Fibroblast of skin of left biceps (primary cell): ENCODE measurements at places on chromosomes 5 and 9.

DNA sequence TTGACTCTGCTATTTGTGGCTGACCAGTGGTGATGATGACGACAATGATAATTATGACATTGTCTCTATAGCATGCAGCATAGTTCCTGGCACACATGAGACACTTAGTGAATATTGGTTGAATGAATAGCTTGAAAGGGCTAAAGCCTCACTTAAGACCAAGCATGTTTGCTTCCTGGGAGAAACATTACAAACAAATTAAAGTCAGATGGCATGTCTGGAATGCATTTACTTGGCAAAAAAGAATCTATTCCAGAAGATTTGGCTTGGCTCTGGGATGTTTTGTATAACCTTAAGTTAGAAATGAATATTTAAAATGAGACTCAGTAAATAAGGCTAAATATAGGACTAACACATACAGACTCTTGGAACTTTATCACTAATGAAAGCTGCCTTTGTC, 21.6 kb downstream of the GAS1 start:
- peak; percentile 84 for DNase-seq

- no peak for DNase-seq
These were observed 617.3 kb upstream of the ST8SIA4 start for GRCh38 chr5:101520417-101520816.

DNA sequence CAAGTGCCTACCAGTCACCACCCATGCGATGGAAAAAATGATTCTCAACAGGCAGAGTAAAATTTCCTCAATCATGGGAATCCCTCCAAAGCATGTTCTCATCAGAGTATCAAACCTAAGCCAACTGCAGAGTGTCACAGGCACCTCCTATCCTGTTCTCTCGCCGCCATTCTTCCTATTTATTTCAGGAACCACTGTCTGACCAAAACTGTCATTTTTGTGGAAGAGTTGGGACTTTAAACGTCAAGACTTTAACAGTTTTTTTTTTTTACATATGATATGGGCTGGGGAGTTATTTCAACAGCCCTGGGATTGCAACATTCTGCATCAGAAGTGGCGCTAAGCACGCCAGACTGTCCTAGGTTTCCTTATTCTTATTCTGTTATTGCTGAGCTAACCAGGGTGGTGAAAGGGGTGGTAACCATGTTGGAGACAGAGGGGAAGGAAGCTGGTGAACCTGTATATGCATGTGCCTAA, 29.5 kb downstream of the PFDN1 start:
- no peak for DNase-seq

GRCh38 chr9:120541921-120542320, 38.0 kb downstream of the CDK5RAP2 start:
- no peak for DNase-seq

GRCh38 chr5:123439709-123440108, 16.5 kb upstream of the CEP120 start:
- peak; percentile 67 for DNase-seq

DNA sequence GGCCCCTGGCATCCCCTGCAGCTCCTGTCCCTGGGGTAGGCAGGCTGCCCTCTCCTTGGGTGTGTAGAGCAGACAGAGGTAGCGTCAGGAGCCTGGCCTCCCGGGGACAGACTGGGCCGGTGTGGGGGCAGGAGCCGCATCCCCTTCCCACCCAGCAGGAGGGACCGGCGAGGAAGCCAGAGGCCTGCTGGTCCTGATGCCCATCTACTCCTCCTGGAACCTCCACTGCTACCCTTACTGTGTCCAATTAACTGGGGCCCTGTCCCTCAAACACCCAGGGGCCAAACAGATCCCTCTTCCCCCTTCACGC, 15.6 kb downstream of the RALGDS start:
- no peak for DNase-seq

DNA sequence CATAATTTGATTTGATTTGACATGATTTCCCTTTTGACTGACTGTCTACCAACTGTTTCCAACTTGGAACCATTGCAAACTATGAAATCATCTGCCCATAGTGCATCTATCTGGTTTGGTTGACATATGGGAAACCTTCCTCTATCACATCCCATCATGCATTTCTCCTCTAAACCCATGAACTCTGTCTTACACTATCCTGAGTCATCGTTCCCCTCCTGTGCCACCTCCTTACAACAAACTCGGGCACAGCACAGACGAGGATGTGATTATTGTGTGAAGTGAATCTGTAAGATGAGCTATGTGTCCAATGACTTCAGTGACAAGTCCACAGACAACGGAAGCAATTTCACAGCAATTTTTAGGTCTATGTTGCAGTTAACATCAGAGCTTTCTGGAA, 126.1 kb downstream of the NPR3 start:
- DNase-seq = no peak

GRCh38 chr5:83368835-83369234, 102.7 kb upstream of the VCAN start:
- no peak for DNase-seq

DNA sequence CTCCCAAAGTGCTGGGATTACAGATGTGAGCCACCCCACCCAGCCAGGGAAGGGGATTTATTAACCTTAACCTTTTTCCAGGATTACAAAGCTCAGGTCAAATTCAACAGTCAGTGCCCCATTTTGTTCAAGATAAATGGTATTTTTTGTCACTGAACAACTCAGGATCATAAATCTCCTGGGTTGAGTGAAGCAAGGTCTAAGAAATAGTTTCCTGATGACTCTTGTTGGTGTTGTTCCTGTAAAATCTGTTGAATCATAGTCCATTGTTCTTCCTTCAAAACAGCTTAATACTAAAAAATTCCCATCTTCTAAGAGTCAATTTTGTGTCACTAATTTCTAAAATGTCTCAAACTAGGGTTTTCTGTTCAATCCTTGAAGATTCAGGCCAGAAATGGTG, 33.9 kb upstream of the JMY start:
- peak; percentile 25 for DNase-seq

- peak; percentile 13 for DNase-seq
These were observed 280.1 kb upstream of the DMRT1 start for GRCh38 chr9:561427-561826.

DNA sequence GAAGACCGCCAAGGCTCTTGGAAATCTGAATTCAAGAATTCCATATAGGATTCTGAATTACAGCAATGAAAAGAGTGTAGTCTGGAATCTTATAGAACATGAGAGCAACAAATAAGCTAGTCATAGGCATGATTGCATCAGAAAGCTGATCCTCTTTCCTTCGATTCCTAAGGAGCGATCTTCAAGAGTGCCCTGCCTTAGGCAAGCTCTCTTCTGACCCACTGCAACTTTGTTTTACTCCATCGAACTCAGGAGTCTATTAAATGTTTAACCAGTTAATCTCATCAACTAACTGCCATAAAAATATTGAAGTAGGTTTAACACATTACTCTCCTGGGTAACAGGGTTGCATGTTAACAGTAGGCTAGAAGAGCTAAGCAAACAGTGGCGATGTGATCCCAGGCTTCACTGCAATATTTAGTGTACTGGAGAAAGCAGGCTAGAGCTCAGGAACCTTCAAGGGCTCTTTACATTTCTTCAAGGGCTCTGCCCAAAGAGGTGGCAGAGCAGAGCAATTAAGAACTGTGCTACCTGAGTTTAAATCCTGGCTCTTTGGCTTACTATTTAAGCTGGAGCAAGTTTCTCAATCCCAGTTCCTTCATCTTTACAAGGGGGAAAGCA, 146.3 kb downstream of the RORB start:
- no peak for DNase-seq

GRCh38 chr5:177183142-177183541, 49.6 kb downstream of the NSD1 start:
- DNase-seq = no peak

GRCh38 chr9:2625427-2625826, 3.8 kb downstream of the VLDLR start:
- no peak for DNase-seq

DNA sequence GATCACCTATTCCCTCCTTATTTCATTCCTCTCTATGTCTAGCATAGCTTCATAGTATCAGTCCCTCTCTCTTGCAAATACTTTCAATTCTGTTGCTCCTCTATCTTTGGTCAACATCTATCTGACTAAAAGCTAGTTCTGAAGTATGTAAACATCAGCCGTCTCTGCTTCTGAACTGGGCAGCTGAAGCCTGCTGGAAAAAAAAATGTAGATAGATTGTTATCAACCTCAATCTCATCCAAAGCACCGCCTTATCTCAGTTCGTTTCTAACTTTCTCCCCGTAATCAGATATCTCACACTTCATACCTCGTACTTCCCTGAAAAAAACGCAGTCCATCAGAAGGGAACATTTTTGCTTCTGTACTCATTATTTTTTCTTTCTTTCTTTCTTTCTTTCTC, 4.5 kb upstream of the SEMA6A start:
- DNase-seq = no peak

DNA sequence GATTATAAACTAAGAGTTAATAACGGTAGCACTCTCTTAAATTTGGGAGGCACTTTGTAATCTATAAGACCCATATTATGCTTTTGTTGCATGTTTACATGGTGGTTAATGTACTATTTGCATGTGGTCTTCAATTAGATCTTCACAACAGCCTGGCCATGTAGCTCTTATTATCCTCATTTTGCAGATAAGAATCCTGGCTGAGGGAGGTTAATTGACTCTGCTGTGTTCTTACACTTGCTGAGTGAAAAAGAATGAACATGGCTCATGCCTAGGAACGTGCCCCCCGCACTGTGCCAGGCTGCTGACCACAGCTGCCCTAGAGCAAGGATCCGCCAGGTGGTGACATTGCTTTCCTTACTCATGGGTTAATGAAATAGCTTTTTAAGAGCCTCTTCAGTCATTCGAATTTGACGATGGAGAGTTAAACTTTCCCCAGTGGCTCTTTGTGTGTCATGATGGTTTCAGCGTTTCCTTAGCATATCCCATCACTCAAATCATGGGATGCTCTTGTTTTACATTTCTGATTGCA, 97.9 kb downstream of the CDH6 start:
- DNase-seq = no peak

DNA sequence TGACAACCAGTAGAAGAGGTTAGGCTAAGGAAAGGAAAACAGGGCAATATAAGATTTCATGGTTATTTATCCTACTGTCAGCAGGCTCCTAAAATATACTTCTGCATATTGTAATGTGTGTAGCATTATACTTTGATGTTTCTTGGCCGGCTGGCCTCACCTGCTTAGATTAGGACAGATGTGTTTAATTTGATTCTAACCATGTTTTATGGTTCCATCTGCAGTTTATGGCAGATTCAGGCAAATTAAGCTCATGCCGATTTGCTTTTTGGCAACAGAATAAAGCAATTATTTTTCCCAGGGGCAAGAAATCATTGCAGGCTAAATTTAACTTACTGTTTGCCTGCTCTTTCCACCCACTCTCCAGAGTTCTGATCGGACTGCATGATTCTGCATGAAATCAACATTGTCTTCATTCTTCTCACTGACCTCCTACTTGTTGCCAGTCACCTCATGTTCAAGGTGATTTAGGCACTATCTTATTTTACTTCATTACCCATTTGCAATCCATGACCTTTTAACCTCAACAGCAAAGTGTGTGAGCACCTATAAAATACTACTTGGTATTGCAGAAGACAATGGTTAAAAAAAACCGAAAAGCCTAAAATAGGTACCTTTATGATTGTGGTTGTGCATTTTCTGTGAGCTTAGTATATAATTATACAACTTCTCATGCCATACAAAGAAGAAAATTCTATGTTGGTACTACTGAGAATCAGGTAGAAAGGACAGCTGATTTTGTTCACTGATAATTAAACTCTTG, 125.2 kb downstream of the EDIL3 start:
- DNase-seq = no peak

GRCh38 chr5:89064736-89065135, 181.8 kb upstream of the MEF2C start:
- DNase-seq = no peak

DNA sequence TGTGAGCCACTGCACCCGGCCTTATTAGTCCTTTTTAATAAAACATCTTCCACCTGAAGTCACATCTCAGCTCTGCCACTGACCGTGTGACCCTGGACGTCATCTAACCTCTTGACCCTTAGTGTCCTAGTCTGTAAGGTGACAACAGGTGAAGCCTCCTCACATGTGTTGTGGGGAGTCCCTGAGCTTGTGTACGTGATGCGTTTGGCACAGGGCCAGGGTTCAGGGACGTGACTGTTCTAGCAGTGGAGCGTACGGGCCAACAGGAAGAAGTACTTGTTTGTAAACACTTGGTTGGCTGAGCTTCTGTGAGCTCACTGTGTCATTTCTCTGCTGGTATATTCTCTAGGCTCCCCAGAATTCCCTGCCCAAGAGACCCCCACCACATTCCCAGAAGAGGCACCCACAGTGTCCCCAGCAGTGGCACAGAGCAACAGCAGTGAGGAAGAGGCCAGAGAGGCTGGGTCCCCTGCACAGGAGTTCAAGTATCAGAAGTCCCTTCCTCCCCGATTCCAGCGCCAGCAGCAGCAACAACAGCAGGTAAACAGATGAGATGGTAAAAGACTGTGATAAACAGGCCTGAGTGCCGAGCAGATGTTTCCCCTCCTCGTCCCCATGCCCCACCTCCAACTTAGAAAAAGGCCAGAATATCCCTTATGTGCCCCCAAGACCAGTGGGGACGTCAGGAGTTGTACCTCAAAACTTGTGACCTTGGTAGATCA, 35.3 kb upstream of the POMT1 start:
- DNase-seq = no peak

DNA sequence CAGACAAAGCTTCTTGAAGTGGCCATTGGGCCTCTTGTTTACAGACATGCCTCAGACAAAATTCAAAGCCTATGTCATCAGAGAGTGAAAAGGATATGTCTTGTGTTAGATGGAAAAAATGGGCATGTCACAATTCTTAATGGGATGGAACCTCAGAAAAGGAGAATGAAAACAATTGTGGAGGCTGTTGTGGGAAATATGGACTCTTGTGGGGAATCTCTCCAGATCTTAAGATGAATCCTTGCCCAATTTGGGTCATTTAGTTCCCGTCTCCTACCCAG, 19.5 kb downstream of the SLC22A5 start:
- no peak for DNase-seq

- no peak for DNase-seq
These were observed 146.8 kb upstream of the FBXL7 start for GRCh38 chr5:15353086-15353645.

DNA sequence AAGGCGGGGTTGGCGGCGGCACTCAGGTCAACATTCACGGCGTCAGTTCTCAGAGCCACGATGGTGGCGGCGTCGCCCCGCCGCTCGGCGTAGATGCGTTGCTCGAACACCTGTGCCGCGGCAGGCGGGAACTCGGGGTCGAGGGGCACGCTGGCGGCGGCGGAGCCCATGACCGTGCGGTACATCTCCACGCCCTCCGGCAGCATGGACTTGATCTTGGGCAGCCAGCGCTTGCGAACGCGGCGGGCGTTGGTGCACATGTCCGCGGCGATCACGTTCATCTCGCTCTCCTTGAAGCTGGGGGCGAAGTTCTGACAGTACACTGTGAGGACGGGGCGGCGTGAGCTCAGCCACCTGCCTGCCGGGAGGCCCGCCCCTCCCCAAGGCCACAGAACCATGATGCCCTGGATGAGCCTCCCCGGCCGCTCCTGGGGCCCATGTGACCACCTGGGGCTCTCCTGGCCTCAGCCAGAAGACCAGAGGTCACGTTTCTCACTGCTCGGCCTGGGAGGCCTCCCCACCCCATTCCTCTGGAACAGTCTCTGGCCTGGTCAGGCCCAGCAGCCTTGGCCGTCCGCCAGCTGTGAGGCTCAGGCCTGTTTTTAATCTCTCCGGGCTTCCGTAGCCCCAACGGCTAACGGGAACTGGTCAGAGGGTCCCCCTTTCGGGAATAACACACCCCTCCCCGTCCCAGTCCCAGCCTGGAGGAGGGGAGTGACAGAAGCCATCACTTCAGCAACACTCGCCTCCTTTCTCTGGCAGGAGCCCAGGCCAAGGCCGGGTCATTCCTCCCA, 50.7 kb upstream of the UBAC1 start:
- DNase-seq = peak; percentile 12

- DNase-seq = no peak
These were observed 59.7 kb upstream of the GARNL3 start for GRCh38 chr9:127204771-127205470.

- no peak for DNase-seq
These were observed 1.4 kb downstream of the GDA start for GRCh38 chr9:72150661-72151060.
